ENCODE measurements at places on chromosomes 3 and 15.

GRCh38 chr15:57133127-57133968 is 214.9 kb downstream of the TCF12 start:
- DNase-seq: no peak

DNA sequence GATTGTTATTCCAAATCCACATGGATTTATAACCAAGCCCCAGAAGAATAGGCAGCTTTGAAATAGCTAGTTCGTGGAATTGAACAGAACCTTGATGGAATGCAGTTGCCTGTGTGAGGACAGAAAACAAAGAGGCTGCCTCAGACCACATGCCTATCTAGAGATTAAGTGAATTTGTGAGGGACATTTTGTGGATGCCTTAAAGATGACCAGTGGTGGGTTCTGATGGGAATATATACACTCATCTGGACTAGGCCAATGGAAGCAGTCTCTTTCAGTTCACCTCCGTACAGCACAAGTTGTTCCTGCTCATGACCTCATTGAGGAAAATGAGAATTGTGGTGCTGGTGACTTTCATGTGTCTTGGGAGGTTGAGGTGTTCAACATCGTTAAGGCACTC is 63.2 kb upstream of the PYDC2 start:
- no peak for DNase-seq

DNA sequence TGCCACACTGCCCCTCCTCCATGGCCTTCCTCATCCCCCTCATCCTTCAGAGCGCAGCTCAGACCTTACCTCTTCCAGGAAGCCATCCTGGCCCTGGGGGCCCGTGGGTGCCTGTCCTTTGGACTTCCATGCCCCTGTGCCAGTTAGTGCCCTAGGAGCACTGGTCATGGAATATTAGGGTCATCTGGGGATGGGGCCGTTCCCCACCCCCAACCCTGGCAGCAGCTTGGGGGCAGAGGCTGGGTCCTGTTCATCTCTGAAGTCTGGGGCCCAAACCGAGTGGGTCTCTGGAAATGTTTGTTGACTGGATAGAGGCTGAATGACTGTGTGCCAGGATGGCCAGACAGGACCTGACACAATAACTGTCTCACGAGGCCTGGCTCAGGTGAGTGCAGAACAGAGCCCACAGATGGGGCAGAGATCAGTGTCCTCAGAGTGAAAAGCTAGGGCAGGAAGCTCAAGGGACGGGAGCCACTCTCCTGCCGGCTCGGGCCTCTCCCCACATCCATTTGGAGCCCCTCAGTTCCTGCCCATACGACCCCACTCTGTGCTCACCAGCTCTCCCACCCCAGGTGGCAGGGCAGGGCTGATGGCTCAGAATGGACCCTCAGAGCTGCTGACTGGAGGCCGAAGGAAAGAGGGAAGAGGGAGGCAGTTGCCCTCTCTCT is 62.5 kb downstream of the TLE3 start:
- no peak for DNase-seq

GRCh38 chr3:55476515-55476914 is 10.6 kb downstream of the WNT5A start:
- peak; percentile 84 for DNase-seq

GRCh38 chr3:140368223-140368811 is 309.5 kb upstream of the TRIM42 start:
- DNase-seq: no peak

Measured in HS-5 (cell line).